ENCODE measurements at places on chromosomes 16 and 17. TPM values are rescaled to one million over a fixed set of nuclear protein-coding genes. Genes with fewer than 3 reads are reported as not detected.
A peak's percentile ranks its signal among the peaks of the same experiment; 100 is the strongest.

The CRHR1 gene
- total RNA-seq = not detected

The SLC38A10 gene
- 76.9 TPM for total RNA-seq

The ACSM2A gene
- not detected for total RNA-seq

The CD300LF gene
- total RNA-seq = not detected

The TRIM72 gene
- total RNA-seq = not detected

The ZNF232 gene
- 10.1 TPM for total RNA-seq

- peak; percentile 74 for DNase-seq
Observed at GRCh38 chr17:2749784-2750181, 331 bp upstream of the CCDC92B start.

DNA sequence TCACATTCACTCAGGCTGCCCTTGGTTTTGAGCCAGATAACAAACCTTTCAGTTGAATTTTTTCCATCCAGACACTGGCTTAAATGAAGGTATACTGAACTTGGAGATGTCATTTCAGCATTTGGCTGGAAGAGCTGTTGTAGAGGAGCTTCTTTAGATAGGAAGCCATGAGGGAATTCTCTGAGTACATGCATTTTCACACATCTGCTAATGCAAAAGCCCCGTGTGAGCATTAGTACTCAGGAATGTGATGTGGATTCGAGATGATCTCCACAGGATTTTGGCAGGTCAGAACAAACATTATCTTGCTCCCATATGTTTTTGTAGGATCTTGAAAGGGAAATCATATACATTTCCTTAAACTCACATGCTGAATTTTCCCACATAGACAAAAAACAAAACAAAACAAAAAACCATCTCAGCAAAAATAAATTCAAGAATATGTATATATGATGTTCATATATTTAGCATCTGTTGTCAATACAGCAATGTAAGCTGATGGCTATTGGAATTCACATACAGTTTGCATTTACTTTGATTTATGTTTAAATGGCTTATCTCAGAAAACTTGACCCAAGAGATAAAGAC is 277.2 kb upstream of the TBX2 start:
- no peak for DNase-seq

DNA sequence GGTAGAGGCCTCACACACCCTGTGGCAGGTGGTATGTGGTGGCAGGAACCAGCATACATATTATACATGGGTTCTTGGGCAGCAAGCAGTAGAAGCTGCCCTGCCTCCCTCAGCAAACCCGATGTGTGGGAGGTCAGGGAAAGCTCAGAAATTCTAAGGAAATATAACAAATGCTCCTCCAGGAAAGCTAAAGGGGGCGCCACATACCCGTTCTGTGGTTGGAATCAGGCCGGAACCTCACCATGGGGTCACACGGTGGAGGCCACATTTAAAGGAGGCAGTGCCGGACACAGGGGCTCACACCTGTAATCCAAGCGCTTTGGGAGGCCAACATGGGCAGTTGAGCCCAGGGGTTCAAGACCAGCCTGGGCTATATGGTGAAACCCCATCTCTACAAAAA is 12.4 kb upstream of the KATNB1 start:
- no peak for DNase-seq
